Right cardiac atrium (tissue), 5 donors: ENCODE measurements at places on chromosomes 6 and 20. TPM values are rescaled to one million over a fixed set of nuclear protein-coding genes. Genes with fewer than 3 reads are reported as not detected.

RING1 gene
- polyA plus RNA-seq: 33.7 TPM

BPIFB2 gene
- polyA plus RNA-seq: not detected

SLC17A4 gene
- 0.02 TPM for polyA plus RNA-seq

PLEKHG1 gene
- polyA plus RNA-seq: 2.2 TPM

KIZ gene
- 16.1 TPM for polyA plus RNA-seq

GLP1R gene
- polyA plus RNA-seq: 3.5 TPM
